ENCODE measurements at places on chromosomes 2 and 18.

GRCh38 chr2:54092940-54093339 lies 22.5 kb upstream of the ACYP2 start:
- no peak for DNase-seq

DNA sequence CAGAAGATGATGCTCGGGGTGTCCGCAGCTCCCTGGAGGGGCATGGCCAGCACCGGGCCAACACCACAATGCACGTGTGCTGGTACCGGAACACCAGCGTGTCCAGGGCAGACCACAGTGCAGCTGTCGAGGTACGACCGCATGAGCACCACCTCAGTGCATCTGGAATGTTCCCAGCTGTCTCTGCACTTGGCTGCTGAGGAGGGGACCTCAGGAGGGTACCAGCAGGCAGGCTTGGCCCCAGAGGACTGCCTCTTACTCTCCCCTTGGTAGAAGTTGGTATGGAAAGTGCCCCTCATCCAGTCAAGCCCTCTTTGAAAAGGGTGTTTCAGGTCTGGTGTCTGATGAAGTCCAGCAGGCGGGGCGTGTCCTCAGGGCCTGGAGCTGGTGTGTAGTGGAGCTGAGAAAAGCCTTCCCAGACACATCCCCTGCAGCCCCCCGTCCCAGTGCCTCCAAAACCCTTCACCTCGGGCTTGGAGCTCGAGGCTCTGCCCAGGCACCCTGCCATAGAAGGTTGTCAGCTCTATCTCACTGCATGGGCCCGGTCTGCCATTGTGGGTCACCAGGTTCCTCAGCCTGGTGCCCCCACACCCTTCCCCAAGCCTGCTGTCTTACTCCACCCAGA lies 16.7 kb downstream of the STK25 start:
- DNase-seq: no peak

- DNase-seq: no peak
These were observed 467.7 kb upstream of the ID2 start for GRCh38 chr2:8214036-8214615.

GRCh38 chr2:153601812-153602211 lies 123.2 kb upstream of the RPRM start:
- no peak for DNase-seq

DNA sequence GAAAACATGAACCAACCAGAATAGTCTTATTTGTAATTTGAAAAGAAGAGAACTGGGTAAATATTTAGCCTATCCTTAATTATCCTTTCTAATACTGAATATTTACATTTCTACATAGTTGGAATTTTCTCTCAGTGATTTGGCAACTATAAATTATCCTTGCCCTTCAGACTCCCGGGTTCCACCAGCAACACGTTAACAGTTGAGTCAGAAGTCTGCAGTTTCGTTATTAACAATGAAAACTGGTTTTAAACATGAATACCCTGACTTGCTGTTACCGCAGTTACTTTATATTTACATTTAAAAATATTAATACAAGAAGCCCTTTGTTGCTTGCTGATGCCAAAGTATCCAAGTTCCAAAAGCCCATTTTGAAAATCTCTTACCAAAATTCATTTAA lies 673.0 kb downstream of the ARHGAP15 start:
- DNase-seq: no peak

DNA sequence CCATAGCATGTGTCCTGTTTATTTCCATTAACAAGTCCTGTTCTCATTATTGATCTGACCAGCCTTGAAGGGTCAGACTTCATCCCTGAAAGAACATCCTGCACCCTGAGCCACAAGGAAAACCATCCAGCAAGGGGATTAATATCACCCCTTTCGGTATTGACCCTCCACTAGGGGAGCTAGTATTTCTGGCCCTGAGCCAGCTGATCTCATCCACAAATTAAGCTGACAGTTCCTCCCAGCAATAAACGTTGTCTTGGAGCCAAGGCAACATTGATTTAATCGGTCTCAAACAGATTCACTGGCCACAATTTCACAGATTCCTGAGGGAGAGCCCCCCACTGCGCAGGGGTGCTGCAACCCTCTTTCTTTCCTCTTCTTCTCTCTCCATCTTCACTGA lies 353.1 kb upstream of the FANCL start:
- no peak for DNase-seq

DNA sequence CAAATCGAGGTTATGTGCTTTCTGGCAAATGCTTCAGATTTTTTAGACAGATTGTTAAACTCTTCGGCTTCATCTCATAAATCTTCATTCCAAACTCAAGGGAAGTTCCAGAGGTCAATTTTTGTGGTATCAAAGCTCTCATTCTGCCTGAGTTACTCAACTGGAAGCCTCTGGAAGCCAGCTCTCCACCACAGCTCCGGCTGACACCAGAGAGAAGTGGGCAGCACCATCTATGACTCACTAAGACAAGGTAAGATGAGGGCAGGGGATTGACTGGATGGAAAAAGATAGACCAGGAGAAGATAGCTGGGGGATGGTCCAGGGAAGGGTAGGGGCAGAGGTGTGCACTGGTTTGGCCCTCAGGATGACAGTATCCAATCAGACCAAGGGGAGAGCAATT lies 137.3 kb upstream of the HNRNPA3 start:
- DNase-seq: no peak

DNA sequence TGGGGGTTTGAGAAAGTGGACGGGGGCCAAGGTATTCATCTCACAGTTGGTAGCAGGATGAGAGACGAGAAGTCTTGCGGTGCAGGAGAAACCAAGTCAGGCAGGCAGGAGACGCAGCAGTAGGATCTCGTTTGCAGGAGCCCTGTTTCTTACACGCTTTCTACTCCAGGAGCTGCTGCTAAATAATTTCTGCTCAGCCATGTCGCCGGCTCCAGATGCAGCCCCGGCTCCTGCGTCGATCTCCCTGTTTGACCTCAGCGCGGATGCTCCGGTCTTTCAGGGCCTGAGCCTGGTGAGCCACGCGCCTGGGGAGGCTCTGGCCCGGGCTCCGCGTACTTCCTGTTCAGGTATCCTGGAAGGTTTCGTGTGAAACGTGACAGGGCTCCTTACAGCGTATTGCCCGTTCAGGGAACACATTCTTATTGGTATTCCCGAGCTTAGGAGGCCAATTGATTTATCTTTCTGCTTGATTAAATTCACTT lies 494 bp downstream of the ANKZF1 start:
- peak; percentile 67 for DNase-seq

GRCh38 chr2:31268344-31268743 lies 34.4 kb downstream of the EHD3 start:
- no peak for DNase-seq

GRCh38 chr2:110870545-110870944 lies 138.2 kb downstream of the ACOXL start:
- DNase-seq: no peak

DNA sequence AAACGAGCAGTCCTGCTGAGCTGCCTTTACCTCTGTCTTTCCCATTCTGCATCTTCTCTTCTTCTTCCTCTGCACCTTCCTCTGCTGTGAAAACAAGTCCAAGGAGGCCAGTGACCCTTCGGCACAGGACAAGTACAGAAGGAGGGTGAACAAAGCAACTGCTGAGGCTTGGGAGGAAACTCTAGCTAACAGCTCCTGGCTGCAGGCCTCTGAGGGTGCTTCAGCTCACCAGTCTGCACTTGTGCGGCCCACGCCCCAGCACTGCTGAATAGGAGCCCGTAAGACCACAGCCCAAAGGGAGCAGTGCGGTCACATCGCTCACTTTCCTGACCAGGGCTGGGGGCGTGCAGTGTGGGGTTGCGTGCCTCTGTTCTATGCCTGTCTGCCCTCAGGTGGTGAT lies 42.1 kb upstream of the DNMT3A start:
- DNase-seq: no peak

- DNase-seq: no peak
These were observed 1.3 kb downstream of the NEUROD1 start for GRCh38 chr2:181678861-181679543.

- DNase-seq: no peak
These were observed 276.3 kb upstream of the ERBB4 start for GRCh38 chr2:212814941-212815340.

DNA sequence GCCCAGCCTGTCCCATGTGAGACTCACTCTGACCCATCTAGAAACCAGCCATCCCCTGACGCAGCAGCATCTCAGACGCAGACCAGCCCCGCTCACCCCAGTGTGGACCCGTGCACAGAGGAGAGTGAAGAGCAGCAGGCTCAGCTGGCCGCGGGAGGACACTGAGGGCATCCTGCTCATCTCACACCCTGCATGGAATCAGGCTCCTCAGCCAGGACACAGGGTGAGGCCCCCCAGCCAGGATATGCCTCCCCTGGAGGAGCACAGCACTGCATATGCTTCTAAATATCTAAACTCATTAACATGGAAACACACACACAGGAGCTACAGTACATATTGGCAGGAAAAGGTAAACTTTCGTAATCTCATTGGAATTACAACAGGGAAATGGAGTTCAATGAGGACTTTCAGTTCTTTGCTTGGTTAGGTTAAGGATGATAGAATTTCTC lies 34.4 kb downstream of the NEMP2 start:
- DNase-seq: no peak

DNA sequence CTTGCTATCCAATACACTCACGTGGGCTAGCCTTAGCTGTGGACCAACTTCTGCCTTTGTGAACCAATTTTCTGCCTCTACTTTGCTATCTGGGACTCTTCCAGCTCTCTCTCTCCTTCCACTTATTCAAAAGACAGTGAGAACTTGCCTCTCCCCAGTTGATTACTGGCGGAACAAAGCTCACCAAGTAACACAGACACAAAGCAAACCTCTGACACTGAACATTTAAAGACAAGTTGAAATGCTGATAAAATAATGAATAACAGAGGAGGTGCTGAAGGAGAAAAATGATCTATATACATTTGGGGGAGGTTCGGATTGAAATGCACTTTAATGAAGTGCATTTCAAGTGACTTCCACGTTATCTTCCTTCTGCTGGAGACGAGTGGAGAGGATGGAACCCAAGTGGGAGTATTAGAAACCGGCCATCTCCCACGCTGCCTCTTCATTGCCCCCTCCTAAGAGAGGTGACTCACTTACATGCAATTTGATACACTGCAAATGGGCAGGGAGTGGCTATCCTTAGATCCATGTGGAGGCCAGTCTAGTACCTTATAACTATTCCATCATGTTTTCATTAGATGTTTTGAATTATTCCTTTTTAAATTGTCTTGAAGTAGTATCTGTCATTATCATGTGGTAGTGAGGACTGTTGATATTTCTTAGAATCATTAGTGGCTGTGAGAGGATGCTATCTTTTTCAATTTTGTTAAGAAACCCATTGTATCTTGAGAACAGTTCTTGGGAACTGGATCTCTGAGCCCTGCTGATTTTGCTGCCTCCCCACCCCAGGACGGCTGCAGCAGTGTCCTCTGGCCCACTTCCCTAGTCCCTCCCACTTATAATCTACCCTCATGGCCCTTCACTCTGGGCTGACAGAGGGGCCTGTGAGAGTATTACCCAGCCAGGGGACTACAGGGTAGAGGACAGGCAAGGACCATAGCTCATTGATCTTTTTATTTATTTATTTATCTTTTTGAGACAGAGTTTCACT lies 6.0 kb upstream of the GLI2 start:
- no peak for DNase-seq

DNA sequence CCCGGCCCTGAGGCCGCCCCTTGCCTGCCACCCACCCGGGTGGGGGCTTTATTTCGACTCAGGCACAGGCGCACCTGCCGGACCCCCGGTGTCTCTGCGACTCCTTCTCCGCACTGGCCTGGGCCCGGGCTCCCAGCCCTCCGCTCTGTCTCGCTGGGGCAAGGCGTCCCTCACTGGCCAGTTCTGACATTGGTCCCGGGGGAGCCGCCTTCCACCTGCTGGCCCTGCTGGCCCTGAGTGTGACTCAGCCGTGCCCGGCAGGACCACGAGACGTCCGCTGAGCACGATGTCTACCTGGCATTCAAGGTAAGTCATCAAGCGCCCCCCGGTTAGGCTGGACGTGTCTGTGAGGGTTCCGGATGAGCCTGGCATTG lies 131.5 kb upstream of the CTDP1 start:
- no peak for DNase-seq

DNA sequence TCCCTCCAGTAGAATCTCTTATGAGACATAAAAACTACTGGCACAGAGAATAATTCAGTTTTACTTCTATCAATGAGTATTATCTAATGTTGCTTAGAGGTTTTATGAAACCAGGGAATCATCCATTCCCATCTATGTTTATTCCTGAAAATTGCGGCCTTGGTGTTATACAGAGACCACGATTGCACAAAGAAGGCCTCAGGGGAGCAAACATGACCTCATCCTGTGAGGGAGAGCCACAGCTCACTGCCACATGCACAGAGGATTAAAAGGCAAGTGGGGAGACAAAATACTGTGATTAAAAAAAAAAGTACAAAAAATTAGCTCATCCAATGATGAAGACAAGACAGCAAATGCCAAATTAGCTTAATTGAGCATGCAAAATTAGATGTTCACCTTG lies 111.8 kb upstream of the SLC35G4 start:
- no peak for DNase-seq

DNA sequence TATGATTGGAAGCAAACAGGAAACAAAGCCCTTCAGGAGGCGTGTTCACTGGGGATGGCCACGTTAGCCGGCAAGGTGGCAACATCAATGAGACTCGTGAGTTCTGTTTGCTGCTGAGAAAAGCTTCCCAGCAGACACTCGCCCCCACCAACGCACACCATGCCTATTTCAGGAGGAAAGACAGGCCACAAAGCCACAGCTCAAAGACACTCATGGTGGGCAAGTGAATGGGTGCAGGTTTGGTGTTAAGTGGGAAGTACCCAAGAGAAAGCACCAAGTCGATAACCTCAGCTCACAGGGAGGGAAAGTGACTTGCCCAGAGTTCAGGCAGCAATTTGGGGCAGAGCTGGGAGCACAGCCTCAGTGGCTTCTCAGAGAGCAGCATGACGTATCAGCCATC lies 10.5 kb upstream of the MTERF4 start:
- no peak for DNase-seq

- no peak for DNase-seq
These were observed at the start of gene CTLA4 for GRCh38 chr2:203867561-203868200. Gene CTLA4, plus strand, starts transcription at chr2:203867771. Its CDS starts 172 bp downstream, at chr2:203867943.

- DNase-seq: no peak
These were observed 53.2 kb upstream of the CUL3 start for GRCh38 chr2:224638301-224638823.

GRCh38 chr18:57768537-57769326 lies 34.4 kb downstream of the ATP8B1 start:
- DNase-seq: no peak

DNA sequence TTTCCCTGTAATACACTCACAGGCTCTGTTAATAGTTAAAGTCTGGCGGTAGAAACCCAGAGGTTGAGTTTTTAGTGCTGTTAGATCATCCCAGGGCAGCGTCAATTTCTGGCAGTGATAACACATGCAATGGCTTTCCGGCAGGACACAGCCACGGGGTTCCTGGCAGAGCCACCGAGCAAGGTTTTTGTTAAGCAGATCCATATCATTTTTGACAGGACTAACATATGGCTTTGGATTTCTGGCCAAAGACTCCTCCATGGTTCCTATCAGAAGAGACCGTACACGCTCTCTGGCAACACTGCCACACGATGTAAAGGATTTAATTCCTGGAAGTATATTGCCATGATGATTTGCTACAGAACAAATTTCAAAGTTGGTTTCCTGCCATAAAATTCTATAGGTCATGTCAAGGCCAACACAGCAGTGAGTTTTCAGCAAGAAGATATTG lies 854.3 kb downstream of the LRRTM4 start:
- no peak for DNase-seq

GRCh38 chr2:34912084-34912483 lies 1313.0 kb upstream of the FAM98A start:
- peak; percentile 90 for DNase-seq

GRCh38 chr2:26495705-26496297 lies 17.9 kb upstream of the OTOF start:
- no peak for DNase-seq

- no peak for DNase-seq
These were observed 15.4 kb downstream of the IL1B start for GRCh38 chr2:112821142-112821541.

Data from MM.1S (cell line).